ENCODE measurements at places on chromosomes 1 and 21. TPM values are rescaled to one million over a fixed set of nuclear protein-coding genes. Genes with fewer than 3 reads are reported as not detected.

- no peak for DNase-seq
Measured at GRCh38 chr21:16912075-16912474, 600.8 kb upstream of the CXADR start.

DNA sequence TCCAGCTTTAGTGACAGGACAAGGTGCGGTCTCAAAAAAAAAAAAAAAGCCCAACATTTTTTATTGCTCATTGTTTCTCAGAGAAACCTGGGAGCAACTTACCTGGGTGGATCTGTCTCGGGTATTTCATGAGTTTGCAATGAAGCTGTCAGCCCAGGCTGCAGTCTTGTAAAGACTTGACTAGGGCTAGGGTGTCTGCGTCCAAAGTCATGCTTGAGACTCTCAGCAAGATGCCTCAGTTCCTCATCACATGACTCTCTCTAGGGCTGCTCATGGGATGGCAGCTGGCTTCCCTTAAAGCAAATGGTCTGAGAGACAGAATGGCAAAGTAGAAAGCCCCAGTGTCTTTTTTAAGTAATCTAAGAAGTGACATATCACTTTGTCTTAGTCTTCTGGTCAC is 8.1 kb downstream of the GABPA start:
- no peak for DNase-seq

The TMED5 gene
- 76.9 TPM for total RNA-seq

- no peak for DNase-seq
Measured at GRCh38 chr21:42356046-42356445, 5.3 kb upstream of the TFF2 start.

GRCh38 chr1:244792188-244792850 is 43.1 kb upstream of the COX20 start:
- no peak for DNase-seq

GRCh38 chr1:90924982-90925381 is 96.9 kb downstream of the ZNF644 start:
- no peak for DNase-seq
